Activated naive CD8-positive, alpha-beta T cell treated with anti-CD3 and anti-CD28 coated beads, Interleukin-2, amount 10 ng/mL, durations not matched to agents 7 days and 5 days (primary cell): ENCODE measurements at places on chromosomes 7 and 10. TPM values are rescaled to one million over a fixed set of nuclear protein-coding genes. Genes with fewer than 3 reads are reported as not detected.

ADCYAP1R1 gene
- total RNA-seq = not detected

KIN gene
- total RNA-seq = 16.6 TPM

AKR1C8 gene
- total RNA-seq = 0.48 TPM

GRCh38 chr10:65628493-65629139 is 1297.2 kb upstream of the LRRTM3 start:
- DNase-seq = no peak

DNA sequence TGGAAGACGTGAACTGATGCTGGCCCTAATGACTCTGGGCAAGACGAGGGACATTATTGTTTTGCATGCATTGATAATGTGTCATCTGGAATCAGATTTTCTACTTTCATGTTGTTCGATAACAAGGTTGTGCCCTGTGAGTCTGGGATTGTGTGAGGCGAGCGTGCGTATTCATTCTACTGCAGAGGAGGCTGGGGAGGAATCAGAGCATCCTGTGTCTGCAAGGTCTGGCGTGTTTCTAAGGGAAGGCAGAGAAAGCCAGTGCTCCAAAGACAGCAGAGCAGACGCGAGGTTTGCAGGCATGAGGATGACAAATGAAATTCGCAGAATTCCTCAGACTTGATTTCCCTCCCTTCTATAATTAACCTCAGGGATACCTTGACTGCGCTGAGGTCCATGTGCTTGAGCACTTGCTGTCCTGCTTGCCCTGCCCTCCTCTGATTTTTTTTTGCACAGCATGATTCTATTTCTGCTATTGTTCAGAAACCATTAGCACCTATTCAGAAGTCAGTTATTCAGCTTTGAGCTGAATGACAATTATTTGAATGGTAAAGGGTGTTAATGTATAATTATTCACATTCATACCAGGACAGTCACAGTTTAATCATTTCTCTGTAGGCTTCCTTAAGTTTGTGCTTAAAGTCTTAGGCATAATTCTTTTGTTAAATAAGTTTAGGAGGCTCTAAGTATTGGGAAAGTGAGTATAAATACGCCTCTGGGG is 233.6 kb downstream of the EBF3 start:
- no peak for DNase-seq

- DNase-seq = no peak
These were observed 81.2 kb downstream of the RAMP3 start for GRCh38 chr7:45238806-45239205.

- no peak for DNase-seq
These were observed 38.8 kb upstream of the PDZD8 start for GRCh38 chr10:117413928-117414618.

DNA sequence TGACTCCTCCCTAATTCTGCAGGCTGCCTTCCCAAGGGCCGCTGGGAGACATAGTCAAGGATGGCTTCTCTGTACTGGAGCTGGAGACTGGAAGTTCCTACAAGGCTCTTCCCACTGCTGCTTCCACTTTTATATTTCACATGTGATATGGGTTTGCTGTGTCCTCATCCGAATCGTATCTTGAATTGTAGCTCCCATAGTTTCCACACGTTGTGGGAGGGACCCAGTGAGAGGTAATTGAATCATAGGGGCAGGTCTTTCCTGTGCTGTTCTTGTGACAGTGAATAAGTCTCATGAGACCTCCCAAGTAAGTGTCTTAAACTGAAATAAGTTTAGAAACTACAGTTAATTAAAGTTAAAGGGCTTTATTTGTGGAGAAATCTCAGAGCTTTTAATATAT is 47.0 kb upstream of the BICC1 start:
- no peak for DNase-seq

GRCh38 chr10:103660364-103661197 is 167.1 kb downstream of the NEURL1 start:
- DNase-seq = peak; percentile 52

DNA sequence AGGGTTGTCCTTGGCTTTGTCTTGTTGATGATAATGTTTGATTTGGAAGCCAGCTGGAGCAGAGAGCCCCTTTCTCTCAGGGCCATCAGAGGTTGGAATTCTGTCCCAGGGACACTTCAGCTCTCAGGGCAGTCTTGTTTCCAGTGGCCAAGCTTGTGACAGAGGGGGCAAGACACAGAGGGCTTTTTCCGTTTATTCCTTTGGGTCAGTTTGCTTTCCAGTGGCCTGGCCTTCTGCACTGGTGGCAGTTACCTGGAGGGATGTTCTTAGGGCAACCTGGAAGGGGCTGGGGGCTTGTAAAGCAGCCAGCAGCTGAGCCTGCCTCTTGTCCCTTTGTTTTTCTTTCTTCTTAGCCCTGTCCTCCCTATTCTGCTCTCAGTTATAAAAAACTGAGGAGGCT is 62.7 kb downstream of the MTURN start:
- no peak for DNase-seq

GRCh38 chr7:8386926-8387550 is 46.4 kb upstream of the NXPH1 start:
- no peak for DNase-seq
